AG09319 (cell line): ENCODE measurements at places on chromosomes 6 and 20.

DNA sequence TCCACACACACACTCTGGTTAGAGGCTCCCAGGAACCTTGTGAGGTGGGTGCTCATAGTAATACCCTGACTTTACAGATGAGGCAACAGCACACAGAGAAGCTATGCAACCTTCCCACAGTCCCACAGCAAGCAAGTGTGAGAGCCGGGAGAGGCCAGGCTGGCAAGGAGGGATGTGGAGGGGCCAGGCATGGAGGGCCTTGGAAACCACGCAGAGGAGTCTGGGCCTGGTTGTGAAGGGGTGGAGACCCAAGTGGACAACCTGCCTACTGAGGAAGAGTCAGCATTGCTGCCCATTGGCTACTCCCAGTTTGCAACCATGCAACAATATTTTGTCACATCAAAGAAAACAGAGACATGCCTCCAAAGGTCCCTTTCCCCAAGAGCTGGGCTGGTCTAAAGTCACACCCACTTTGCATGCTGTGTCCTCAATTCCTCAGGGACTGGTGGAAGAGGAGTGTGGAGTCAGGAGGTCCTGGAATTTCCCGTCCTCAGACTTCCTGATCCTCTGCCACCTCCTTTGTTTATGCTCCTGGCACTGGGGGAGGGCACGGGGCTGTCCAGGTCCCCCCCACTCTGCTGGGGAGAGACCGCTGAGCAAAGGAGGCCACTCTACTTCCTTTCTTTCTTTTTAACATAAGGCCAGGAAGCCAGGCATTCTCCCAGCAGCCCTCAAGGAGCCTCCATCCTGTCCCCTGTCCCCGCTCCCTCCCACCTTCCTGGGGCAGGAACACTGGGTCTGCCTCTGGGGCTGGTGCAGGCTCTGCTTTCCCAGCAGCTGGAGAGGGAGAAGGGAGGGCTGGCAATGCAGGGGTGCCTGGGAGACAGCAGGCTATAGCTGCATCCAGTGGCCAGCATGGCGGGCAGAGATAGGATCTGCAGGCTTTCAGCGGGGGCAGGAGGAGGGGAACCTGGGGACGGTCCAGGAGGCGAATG, 68.3 kb downstream of the NOL4L start:
- no peak for DNase-seq

DNA sequence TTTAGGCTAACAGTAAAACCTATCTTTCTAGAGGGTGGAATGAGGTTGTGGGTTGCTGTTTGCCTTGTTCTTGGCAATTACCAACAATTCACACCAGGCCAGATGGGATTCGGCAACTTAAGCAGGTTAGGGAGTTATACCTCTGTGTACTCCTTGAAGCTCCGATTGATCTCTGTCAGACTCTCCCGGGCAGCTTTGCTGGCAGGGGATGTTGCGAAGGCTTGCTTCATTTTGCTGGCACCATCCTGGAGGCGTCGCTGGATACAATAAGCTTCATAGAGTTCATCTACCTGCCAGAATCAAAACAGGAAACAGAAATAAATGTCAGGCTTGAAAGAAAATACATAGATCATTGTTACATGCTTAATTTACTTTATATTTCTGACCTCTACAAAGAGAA, 66.4 kb upstream of the ARMH2 start:
- DNase-seq, result no peak

GRCh38 chr6:24980507-24981385, 45.0 kb upstream of the RIPOR2 start:
- DNase-seq, result no peak

GRCh38 chr6:106801256-106801655, 171.9 kb downstream of the QRSL1 start:
- no peak for DNase-seq

DNA sequence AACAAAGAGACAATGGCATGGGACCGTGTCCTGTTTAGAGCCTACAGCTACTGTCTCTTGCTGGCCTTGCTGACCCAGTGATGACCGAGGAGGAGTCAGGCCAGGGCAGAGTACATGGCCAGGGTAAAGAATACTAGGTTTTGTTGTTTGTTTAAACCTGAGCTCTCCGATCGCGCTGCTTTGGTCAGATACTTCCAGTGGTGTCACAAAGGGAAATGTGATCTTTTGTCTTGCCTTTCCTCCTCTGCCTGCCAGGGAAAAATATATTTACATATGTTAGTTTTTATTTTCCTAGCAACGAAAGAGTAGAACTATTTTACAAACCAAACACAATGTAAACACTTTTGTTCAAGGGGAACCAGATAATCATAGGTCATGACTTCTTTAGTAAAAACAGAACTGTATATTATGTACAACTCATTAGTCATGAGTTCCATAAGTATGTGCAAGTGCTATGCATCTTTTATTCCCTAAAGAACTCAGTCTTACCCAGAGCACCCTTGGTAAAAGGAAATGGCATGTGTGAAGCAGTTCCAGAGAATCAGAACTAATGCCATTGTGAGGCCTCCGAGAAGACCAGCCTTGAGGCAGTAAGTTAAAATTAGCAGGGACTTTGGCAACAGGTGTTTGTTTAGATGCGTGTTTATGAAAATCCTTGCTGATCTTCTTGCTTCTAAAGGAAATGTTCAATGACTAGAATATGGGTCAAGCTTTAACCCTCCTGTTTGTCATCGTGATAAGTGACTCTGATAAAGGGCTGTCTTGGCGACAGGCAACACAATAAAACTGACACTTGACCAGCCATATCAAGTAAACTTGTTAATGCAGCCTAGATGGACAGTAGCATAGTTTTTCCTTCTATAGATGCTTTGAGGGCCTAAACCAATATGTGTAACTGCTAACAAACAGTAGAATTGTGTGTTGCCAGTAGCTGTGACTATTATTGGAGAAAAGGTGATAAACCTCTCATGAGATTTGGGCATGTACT, 204.6 kb downstream of the NKAIN2 start:
- no peak for DNase-seq

DNA sequence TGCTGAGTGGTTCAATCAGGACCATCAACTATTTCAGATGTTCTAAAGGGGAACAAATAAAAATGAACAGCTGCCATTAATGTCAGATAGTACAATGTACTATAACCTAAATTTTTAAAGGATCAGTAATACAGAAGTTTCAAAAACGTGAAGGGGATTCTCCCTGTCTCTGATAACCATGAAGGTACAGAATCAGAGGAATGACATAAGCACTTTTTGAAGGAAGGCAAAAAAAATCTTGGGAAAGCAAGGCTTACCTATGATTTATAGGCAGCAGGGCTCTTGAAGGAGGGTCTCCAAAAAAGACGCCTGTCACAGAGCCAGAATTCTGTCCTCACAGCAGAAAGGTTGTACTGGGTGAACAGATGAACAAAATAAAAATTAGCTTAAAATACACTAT, 20.1 kb downstream of the DEK start:
- DNase-seq, result no peak

- no peak for DNase-seq
These were observed 8.4 kb upstream of the CBFA2T2 start for GRCh38 chr20:33481431-33481941.

- DNase-seq, result no peak
These were observed 267.1 kb downstream of the ADGB start for GRCh38 chr6:146865756-146866379.

DNA sequence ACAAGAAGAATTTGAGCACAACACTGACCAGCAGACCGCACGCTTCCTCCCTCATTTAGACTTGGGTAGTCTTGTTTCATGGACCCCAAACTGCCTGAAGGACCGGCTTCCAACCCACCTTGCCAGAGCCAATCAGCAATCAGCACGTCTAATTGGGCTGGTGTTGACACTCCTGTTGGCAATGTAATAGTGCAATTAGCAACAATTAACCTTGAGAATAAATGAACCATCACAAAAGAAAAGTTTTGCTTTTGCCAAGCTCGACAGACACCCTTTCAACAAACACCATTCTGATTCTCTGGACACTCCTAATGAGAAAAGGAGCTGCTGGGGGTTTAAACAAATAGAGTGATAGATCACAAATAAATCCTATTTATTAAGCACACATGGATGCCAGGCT, 61.0 kb downstream of the EDN3 start:
- DNase-seq, result no peak

GRCh38 chr6:44564906-44565524, 177.5 kb downstream of the CDC5L start:
- no peak for DNase-seq

- DNase-seq, result no peak
These were observed 44.6 kb upstream of the GGTLC1 start for GRCh38 chr20:24033151-24033550.

DNA sequence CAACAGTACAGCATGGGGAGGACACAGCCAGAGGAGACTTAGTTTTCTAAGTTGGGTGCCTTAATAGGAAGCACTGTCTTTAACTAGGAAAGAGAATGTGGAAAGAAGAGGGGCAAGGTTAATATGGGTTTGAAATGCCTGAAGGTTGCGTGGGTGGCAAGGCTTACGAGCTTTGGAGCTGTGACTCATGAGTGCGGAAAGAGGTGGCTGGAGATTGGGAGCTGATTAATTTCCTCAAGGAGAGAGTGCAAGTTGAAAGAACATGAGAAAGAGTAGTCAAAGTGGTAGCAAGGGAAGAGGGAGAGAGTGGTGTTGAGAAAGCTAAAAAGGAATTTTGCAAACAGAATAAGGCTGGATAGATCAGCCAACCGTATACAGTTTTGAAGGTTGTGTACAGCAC, 315.1 kb upstream of the PRND start:
- DNase-seq, result peak; percentile 19

DNA sequence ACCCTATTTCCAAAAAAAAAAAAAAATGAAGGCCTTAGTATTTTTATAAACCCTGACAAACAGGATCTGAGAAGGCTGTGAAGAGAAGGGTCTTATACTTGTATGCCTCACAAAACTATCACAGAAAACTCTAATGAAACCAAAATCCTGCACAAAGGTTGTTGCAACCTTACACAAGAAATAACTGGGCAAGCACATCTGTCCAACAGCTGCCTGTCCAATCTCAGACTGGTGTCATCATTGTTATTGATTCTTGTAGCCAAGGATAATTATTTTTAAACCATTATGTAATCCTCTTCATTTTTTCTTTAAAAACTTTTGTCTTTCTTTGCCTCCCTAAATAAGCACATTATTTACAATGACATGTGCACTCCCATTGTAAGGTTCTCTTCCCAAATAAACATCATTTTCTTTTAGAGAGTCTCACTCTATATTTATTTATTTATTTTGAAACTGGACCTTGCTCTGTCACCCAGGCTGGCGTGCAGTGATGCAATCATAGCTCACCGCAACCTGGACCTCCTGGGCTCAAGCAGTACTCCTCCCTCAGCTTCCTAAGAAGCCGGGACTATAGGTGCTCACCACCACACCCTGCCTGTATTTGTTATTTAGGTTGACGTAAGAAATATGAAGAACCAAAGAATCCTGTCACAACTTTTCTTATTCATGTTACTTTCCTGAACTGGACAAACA, 697.1 kb downstream of the DOK5 start:
- no peak for DNase-seq

- peak; percentile 32 for DNase-seq
These were observed 63.3 kb downstream of the SMLR1 start for GRCh38 chr6:130890521-130890971.

DNA sequence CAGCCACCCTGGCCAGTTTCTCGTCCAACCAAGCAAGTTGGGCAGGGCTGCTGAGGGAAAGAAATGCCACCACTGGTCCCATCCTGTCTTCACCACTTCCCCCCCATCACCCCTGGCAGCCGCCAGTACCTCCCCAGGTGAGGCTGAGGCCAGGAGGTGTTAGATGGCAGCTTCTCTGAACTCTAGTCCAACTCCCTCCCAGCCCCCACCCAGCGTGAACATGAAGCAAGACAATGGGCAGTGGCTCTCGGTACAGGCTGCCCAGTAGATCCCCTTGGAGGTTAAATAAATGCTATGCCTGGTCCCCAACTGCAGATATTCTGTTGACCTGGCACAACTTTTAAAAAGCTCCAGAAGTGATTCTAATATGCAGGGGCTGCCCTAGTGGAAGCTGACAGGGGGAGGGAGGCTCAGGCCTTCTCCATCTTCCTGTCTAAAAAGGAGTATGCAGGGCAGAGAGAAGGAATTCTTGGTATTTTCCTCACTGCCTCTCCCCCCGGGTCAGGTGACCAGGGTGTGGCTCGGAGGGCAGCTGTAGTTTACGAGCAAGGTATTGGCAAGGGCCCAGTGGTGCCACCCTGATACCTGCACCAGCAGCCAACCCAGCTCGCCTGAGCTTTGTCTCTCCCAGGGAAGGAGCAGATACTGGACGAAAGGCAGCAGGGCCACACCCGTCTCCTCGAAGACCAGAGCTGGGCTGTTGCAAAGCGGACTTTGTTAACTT, 25.7 kb downstream of the KCNK5 start:
- DNase-seq, result no peak

DNA sequence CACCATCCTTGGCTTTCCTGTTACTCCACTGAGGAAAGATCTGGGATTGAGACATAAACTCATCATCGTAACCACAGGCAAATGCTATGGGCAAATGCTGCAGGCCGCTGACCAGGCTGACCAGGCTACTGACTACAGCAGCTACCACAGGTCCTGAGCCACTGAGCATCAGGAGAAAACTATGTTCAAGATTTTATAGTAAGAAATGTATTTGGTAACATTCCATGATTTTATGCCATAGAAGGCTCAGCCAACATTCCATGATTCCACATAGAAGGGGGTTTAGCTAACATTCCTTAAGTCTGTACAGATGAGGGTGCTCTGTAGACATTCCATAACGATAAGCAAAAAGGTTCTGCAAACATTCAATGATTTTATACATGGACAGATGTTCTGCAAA, 16.1 kb upstream of the B4GALT5 start:
- peak; percentile 30 for DNase-seq

DNA sequence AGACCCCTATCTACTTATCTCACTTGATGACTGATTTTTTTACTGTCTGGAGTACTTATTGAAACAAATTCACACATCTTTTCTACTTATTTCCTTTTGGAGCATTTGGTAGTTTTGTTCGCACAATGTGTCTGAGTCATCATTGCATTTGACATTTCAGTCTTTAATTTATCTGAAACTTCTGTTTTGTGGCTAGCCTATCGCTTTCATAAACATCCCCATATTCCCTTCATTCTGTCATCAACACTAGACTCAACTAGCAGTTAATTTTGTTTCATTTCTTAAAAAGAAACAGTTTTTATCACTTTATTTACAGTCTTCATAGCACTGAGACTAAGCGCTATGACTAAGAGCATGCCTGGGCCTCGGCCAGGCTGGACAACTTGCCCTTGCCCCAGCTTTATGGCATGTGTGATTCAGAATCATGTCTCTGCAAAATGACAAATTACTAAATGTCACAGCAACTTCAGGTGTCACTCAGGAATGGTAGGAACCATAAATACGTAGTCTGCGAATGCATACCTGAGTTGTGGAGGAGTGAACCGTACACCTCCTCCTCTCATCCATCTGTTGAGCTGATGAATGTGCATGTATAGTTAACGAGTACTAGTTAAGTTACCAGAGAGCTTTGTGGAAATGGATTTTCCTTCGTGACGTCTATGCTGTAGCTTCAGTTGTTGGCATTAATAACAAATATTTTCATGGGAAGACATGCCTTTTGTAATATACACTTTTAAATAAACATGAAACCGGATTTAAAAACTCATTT, 16.2 kb downstream of the L3MBTL3 start:
- no peak for DNase-seq

GRCh38 chr6:25136854-25137253, 142.3 kb upstream of the CARMIL1 start:
- no peak for DNase-seq

GRCh38 chr6:135854799-135855198, 3.3 kb downstream of the PDE7B start:
- no peak for DNase-seq
